T-helper 1 cell (primary cell): ENCODE measurements at places on chromosomes 6 and 20.

DNA sequence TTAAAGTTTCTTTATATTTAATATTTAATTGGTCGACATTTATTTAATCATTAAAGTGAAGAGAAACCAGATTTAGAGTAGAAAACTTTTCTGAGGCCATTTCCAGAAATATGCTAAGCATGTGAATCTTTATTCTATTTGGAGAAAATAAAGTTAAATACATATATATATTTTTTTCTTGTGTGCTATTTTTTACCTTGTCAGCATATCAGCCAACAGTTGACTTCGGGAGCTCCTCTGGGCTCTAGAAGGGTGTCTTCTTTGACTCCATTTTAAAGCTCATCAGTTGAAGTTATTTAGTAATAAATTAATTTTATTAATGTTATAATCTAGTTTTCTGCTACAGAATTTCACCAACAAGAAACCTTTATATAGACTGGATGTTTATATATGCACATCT lies 73.1 kb downstream of the SH3BGRL2 start:
- no peak for DNase-seq

- DNase-seq = no peak
Measured at GRCh38 chr6:119484598-119484997, 135.0 kb upstream of the MAN1A1 start.

GRCh38 chr6:78810146-78810545 lies 57.2 kb upstream of the IRAK1BP1 start:
- no peak for DNase-seq

DNA sequence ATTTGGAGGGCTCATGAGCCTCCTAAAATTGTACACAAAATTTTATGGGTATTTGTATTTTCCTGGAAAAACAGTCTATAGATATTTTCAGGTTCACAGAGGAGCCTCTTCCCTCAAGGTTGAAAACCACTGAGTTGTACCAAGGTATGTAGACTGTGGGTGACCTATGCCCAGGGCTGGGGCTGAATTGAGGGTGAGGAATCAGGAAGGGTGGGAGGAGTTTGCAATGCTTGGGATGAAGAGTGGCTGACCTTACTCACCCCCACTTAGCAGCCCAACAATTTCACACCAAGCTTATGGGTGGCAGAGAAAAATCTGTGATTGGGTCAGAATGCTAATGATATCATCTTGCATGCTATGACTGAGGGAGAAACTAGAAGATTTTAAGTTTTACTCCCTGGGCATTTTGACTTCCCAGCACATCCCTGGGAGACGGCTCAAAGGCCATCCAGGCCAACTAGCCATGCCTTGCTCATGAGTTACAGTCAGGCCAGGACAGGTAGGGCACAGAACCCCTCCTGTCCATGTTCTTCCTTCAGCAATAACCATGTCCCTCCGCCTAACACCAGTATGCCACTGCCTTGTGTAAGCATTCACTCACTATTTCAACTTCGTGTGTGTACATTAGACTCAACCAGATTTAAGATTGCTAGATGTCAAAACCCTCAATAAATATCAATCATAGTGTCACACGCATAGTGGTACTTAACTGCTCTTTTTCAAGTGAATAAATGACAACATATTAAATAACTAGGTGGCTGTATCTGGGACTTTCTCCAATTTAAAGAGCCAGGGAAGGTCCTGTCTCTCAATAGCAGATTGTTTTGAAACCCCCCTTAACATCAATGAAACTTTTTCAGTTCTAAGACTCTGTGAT lies 16.6 kb downstream of the ADTRP start:
- DNase-seq = no peak

- DNase-seq = no peak
Measured at GRCh38 chr6:116836606-116837342, 7.9 kb upstream of the GPRC6A start.

DNA sequence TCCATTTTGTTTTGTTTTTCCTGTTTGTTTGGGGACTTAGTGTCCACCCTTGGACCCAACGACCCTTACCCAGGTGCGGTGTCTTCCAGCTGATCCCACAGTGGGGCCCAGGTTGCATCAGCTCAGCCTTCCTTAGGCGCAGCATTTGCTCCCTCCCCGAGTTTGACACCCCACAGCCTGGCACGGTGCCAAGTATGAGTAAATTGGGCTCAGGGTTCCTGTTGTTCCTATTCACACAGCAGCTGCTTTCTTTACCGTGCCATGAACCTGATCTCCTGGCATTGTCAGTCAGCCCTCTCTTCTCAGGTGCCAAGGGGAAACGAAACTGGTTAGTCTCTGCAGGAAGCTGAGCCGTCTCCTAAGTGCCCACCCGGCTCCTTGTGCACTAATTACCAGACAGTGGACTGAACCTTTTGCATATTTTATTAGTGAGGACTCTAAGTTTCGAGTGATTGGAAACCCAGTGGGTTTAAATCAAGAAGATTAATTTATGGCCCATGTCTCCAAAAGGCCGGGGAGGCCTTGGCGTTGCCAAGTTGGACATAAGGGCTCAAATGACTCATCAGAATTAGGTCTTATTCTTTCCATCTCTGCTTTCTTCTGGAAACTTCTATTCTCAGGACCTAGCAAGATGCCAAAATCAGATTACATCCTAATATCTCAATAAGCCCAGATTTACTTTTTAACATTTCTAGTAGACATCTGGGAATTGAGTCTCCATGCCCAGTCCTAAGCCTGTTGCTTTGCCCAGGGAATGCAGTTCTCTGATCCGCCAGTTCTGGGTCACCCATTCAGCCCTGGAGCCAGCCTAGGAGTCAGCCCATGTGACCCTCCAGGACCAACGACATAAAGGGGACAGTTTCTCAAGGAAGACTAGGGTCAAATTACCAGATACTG lies 68.8 kb downstream of the TSHZ2 start:
- DNase-seq = no peak

DNA sequence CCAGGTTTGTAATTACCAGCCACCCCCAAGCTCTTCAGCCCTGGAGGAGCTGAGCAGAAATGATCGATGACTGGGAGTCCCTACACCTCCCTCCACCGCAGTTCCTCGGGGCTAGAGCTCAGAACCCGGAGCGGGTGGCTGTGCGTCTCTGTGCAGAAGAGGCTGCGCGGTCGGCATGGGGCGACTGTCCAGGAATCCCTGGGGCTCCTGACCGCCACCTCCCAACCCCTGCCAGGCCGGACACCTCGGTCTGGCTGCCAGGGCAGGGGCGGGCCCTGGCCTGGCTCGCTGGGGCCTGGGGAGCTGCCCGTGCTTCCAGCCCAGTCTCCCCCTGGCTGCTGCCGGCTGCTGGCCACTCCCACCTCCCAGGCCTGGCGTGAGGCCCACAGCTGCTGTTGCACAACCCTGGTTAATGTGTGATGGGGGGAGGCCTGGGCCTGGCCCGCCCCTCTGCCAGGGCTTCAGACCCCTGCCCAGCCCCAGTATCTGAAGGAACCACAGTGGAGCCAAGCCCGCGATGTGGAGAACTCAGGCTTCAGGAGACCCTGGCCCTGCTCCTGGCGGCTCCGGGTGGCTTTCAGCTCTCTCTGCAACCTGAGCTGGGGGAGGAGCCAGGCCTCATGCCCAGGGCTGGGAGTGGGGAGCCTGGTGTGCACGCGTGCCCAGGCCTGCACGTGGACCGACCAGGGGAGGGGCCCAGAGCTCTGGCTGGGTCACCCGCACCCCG lies 1.2 kb downstream of the SLC2A4RG start:
- peak; percentile 47 for DNase-seq

GRCh38 chr20:29741594-29741893 lies 1515.9 kb upstream of the DEFB115 start:
- no peak for DNase-seq

- no peak for DNase-seq
Measured at GRCh38 chr20:6811262-6812035, 44.0 kb downstream of the BMP2 start.

DNA sequence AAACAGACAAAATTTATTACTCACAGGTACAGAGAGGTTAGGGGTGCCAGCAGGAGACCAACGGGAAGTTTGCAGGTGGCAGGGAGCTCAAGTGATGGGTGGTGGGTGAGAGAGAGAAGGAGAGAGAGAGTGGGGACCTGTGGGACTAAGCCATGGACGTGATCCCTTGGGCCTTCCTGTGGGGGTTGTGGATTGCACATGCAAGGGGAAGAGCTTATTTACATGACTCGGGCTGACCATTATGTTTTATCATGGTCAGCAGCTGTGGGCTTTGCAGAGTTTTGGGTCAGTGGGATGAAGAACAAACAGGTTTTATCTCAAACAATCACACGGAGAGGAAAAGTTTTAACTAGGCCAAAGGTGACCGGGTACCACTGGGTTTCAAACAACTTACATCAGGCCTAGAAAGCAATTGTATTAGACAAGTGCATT lies 156.2 kb upstream of the EXOC2 start:
- no peak for DNase-seq

- no peak for DNase-seq
Measured at GRCh38 chr6:106692112-106692818, 62.9 kb downstream of the QRSL1 start.

GRCh38 chr6:161924516-161925116 lies 650.8 kb upstream of the AGPAT4 start:
- no peak for DNase-seq

GRCh38 chr20:59363101-59363500 lies 62.7 kb downstream of the EDN3 start:
- DNase-seq = no peak

GRCh38 chr6:143607974-143608373 lies 69.8 kb upstream of the PHACTR2 start:
- no peak for DNase-seq

GRCh38 chr6:52286798-52287432 lies 2.4 kb upstream of the MCM3 start:
- DNase-seq = no peak

DNA sequence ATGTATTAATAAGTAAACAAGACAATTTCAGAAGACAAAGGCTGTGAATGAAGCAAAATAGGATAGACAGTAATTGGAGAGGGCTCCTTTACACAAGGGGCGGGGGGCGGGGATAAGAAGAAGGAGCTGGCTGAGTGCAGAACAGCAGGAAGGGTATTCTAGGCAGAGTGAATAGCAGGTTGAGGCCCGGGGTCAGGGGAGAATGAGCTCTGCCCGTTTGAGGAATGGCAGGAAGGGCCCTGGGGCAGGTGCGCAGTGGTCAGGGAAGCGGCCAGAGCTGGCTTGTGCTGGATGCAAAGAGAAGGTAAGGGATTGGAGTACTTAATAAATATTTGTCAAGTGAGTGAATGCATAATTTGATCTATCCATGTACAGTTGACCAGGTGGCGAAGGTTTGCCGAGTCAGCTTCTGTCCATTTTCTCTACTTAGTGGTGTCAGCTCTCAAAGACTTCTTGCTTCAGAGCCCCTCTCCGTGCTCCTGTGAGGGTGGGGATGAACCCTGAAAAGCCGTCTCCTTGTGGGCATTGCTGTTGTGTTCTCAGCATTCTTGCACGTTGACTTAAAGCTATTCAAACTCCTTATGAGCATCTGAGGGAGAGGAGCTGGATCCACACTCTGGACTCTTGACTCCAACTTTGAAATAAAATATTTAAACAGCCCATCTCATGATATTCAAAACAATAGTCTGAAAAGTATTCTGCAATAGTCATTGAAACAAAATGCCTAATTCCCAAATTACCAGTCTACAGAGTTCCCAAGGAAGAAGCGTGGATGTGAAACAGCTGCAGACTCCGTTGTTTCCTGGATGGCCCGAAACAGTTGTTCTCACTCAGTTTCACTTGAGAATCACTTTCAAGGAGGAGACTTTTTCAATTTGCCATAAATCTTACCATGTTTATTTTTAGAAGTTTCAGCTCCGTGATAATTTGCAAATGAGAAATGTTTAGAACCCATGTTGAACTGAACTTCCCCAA lies 105.1 kb downstream of the EDN3 start:
- DNase-seq = no peak

DNA sequence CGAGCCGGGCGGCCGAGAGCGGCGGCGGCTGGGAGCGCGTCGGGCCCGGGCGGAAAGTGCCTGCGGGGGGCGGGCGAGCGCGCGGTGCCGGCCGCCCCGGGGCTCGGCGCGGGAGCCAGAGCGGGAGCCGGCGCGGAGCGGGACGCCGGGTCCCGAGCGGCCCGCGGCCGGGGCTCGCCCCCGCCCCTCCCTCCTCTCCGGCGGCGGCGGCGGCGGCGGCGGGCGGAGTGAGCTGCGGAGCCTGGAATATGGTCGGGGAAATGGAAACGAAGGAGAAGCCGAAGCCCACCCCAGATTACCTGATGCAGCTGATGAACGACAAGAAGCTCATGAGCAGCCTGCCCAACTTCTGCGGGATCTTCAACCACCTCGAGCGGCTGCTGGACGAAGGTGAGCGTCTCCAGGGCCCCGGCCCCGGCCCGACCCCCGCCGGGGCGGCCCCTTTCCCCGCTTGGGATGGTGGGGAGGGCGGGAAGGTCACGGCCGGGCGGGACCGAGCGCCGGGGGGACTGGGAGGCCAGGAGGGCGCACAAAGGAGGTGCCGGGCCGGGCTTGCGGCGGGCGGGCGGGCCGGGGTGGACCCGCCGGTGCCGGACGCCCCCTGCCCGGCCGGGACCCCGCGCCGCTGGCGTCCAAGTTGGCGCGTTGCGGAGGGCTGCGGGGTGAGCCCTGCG lies 565 bp downstream of the QKI start:
- peak; percentile 20 for DNase-seq

DNA sequence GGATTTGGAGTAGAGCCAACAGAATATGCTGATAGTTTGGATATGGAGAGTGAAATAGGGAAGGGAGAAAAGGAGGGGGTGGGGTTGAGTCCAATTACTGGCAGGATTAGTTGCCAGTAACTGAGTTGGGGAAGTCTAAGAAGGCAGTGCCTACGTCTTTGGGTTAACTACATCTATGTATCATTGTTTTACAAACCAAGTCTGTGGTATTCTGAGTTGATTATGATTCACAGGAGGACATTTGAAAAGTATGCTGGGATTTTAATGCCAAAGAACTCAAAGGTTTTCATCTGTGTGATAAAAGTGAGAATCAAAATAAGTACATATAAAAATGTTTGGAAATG lies 14.7 kb downstream of the DSE start:
- no peak for DNase-seq

- DNase-seq = no peak
Measured at GRCh38 chr6:74631564-74631963, 574.3 kb downstream of the COL12A1 start.

DNA sequence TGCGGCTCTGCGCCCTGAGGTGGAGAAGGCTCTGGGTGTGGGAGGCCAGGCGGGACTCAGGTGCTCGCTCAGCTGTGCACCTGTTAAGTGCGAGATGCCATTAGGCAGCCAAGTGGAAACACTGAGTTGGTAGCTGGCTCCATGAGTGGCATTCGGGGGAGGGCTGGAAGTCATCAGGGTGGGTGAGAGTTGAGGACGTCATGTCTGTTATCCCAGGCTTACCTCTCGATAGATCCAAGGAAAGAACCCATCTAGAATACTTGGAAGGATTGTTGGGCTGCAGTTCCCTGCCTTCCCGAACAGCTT lies 41.3 kb downstream of the TAF8 start:
- DNase-seq = no peak

- DNase-seq = no peak
Measured at GRCh38 chr6:101413773-101414172, 20.3 kb downstream of the GRIK2 start.

- DNase-seq = no peak
Measured at GRCh38 chr20:44282192-44282591, 28.8 kb downstream of the FITM2 start.

DNA sequence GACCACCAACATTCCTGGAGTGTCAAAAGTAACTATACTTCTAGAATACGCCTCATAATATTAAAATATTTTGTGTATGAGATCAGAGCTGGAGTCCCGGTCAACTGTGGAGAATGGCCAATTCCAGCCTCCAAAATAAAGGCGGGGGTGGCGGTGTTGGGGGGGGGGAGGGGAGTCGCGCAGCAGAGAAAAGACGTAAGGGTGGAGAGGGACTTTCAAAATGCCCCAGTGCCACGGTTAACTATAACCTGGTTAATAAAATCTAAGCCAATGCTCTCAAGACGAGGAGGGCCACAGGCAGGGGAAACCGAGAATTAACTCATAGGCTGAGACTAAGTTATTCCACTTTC lies 1.3 kb downstream of the NUP153 start:
- DNase-seq = no peak
